Mucosa of gallbladder (tissue), 1 donor: ENCODE measurements at places on chromosomes 5 and 9.
A peak's percentile ranks its signal among the peaks of the same experiment; 100 is the strongest.

DNA sequence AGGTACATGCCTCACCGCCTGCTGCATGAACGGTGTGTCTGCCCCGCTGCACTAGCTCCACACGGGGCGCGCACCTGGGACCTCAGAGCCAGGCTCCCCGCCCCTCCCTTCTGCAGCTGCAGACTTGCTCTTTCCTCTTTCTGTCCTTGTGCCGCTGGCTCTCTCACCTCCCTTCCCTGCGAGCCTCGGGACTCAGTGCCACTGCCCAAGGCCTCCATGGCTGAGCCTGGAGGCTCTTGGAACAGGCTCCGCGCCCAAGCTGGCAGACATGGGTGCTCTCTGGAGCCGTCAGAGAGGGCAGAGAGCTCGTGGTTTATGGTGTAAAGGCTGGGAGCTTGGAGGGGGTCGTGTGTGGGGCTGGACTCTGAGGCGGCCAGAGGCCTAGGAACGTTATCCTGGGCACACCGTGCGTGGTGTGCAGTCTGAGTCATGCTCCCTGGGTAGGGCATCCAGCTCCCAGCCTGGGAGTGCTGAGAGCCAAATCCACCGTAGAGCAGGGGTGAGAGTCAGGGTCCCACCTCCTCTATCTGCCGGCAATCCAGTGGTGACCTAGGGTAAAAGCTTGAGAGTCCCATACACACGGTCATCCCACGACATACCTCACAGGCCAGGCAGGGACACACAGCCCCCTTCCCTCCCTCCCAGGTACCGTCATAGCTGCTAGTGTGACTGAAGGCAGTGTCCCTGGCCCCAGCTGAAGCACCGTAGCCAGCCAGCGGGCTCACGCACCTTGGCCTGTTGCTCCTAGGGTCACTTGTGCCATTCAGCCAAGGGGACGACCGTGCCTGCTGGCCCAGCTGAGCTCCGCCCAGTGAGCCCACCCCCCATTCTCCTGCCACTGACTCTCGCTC lies 22.4 kb downstream of the GOLGA2 start:
- no peak for DNase-seq

DNA sequence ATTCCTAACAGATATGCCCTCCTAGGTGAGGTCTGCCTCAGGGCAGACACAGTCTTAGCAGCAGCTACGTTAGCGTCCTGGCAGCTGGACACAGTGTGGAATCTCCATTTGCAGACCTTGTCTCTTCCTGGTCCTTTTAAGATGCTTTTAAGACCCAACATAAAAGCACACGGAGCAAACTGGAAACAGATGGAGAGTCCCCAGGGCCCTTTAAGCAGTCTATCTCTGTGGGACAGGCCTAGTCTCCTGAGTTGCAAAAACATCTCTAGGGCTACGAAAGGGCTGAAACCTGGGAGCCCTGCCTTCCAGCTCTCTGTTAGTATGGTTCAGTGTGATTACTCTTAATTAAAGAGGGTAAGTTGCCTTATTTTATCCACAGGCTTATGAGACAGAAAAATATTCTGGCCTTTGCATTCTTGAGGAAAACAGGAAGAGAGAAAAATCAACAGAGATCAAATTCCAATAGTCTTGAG lies 66.0 kb upstream of the GNA14 start:
- DNase-seq, result no peak

DNA sequence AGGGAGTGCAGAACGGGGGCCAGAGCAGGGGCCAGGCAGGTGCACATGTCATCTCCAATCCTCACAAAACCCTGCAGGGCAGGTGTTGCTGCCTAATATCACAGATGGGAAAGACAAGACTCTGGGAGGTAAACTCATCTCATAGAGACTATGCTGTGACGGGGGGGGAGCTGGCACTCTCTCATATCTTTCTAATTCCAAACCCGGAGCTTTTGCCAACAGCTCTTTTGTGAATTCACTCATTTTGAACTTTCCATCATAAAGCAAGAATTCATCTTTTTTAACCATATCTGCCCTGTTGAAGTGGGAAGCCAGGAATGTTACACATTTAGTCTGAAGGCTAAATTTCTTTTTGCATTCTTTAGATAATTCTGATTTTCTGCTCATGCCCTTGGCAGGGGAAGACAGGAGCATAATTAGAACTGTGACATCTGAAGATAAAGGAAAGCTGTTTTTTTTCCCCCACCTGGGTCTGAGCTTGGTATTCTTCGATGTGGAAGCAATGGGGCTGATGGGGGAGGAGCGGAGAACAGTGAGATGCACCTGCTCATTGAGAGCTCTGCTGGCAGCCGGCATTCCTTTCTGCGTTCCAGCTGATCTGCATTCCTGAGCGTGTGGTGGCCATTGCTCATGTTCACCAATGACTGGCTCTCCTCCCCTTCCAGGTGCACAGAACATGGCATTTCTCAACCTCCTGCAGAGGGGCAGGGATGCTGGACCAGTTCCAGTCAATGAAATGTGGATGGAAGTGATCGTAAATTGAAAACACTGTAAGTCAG lies 159.2 kb downstream of the NSG2 start:
- DNase-seq, result peak; percentile 22

- DNase-seq, result no peak
Measured at GRCh38 chr5:102798104-102798785, 43.1 kb downstream of the PAM start.

DNA sequence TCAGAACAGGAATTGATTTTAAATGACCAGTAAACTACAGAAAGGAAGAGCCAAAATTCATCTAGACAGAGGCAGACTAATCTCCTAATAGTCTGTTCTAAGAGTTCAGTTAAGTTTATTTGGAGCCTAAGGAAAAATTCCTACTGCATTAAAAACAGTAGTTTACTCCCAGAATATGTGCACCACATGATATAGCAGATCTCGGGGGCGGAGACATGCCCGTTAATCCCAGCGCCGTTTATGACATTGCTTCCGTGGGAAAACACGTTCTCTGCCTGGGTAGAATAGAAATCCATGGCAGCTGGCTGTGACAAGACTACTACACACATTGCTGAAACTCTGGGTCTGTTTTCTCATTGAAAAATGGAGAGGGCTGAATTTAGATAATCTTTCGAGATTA lies 11.4 kb downstream of the HABP4 start:
- no peak for DNase-seq

DNA sequence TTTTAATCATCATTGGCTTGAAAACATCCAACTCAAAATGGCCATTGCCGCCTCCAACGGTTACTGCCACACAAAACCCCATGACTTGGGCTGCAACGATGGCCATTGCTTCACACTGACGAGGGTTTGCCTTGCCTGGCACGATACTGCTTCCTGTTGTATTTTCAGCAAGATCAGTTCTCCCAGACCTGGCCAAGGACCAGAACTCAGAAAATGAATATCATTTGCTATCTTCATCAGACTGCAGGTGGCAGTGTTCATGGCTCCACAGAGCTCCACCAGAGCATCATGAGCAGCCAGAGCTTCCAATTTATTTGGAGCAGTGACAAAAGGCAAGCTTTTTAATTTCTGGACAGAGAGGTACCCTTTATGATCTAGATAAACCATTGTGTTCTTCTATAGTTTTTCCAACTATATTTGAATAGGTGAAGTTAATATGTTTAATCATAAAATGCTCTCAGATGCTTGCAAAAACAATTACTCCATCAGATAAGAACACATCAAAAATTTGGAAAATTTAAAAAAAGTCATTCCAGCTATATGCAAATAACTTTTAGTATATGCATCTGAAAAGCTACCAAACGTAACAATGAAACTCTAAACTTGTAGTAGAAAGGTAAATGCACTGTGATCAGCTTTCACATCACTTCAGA lies 10.4 kb downstream of the AMACR start:
- DNase-seq, result peak; percentile 77

DNA sequence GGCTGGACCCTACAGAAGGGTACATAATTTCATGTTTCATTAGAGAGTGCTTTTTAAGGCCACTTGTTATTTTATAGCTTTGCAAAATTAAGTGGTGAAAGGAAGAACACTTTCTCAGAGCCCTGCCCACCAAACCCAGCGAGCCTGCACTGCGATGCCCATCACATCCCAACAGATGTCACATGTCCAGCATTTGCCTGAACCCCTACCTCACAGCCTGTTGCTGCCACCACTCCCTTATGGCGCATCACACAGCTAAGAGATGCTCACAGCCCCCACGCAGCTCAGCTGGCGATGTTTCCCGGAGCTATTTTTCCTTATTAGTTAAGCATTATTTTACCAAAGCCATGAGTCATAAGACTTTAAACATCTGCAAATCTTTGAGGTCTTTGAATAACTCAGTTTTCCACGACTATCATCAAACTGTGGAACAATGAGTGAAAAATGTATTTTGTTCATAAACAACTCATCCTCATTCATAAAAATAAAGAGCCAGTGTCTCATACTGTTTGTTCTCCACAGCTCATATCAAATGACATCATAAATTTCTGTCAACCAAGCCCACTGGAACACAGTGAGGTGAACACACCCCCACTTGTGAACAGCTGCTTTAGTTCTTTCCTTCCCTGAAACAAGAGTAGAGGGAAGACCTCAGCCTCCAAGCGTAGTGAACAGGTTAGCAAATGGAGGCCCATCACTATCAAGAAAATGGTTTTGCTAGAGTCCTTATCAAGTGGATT lies 104.9 kb downstream of the SYK start:
- DNase-seq, result no peak

DNA sequence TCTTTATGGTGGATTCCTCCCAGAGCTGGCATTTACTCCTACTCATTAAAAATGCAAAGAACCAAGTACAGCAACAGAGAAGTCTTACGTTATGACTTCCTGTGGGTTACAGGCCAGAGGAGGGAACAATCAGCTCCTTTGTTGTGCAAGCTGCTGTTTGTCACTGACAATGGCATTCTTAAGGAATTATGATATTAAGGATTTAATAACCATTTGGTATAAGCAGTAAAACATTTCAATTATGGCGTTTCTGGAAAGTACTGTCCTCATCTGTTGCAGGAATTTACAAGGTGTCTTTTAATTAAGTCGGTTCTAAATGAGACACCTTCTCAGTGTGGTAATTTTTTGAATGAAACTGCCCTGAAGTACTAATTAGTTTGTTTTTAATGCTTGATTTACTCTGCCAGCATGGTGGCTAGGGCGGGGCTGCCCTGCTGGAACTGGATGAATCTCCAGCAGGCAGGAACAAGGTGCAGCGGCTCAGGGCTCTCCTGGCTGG lies 49.1 kb upstream of the VDAC1 start:
- DNase-seq, result peak; percentile 35

GRCh38 chr5:151661968-151662732 lies 24.6 kb downstream of the SPARC start:
- no peak for DNase-seq

- no peak for DNase-seq
Measured at GRCh38 chr5:61744690-61745619, 412.9 kb downstream of the ZSWIM6 start.

GRCh38 chr9:21239911-21240310 lies at the start of gene IFNA14:
TSS of gene IFNA14 (minus strand) at chr9:21240005. CDS start at chr9:21239935, 70 bp downstream.
- no peak for DNase-seq

GRCh38 chr5:90488791-90489190 lies 14.1 kb downstream of the POLR3G start:
- DNase-seq, result no peak

GRCh38 chr5:139660923-139661814 lies 13.0 kb downstream of the CXXC5 start:
- peak; percentile 78 for DNase-seq

DNA sequence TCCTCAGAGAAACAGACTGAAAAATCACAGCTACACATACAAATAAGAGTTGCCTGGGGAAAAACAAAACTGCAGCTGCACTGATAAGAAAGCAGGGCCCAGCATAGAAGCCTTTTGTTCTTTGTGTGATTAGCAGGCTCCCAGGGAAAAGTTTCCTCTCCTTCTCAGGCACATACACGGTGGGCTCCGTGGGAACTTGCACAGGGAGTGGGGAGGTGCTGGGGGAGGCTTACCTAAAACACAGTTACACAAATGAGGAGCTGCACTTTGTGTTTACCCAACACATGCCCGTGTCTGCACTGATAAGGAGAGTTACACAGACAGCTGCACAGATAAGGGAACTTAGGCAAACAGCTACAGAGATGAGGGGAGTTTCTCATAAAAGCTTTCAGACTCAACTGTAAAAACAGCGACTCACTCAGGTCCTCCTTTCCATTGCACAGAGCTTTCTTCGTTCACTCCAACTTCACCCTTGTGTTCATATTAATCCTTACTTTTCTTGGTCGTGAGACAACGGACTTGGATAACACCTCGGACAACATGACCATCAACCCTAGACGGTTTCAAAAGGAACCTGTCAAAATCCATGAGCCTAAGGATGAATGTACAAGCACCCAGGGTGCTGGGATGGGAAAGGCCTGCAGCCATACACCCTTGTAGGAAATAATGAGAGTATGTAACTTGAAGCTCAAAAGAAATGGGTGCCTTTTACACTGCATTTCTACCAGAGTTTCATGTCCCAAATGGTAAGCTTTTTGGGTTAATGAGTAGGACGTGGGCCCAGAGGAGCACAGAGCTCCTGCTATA lies 50.8 kb downstream of the SERINC5 start:
- DNase-seq, result no peak

DNA sequence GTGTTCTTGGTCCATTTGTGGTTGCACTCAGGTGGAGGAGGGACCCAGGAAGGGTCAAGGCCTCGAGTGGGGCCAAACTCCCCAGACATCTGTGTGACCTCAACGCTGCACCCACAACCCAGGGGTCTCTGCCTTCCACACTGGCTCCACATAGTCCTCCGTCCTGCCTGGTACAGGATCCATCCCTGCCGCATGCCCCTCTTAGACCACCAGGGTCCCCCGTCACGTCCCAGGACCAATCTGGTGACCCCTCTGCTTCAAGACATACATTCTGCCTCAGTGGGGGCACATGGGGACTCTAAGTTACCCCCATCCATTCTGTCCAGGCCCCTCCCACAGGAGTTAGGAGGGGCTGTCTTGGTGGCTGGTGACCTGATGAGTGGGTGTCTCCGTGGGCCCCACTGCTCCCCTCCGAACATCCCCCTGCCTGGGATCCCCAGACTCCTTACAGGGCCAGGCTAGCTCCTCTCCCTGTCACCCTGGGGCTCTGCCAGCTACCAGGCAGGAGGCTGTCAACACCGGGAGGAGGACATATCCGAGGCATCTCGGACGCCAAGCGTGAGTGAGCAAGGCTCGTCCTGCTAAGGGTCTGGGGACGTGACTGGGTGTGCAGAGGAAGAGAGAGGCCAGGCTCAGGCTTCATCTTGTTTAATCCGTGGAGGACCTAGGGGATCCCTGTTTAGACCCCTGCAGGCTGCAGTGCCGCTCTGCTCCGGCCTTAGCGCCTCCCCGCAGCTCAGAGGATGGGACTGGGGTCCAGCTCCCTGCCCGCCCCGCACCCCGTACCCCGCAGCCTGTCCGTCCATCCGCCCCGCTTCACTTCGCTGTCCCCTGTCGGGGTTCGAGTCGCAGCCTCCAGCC lies 32.3 kb downstream of the TSPAN17 start:
- no peak for DNase-seq

GRCh38 chr5:151659001-151659754 lies 27.5 kb downstream of the SPARC start:
- DNase-seq, result peak; percentile 77

- DNase-seq, result no peak
Measured at GRCh38 chr5:11000515-11001353, 239.7 kb upstream of the DAP start.

- DNase-seq, result no peak
Measured at GRCh38 chr5:68046445-68046844, 169.1 kb upstream of the PIK3R1 start.
